ENCODE measurements at places on chromosomes 2 and 18.

- no peak for DNase-seq
Measured at GRCh38 chr2:27159271-27159670, 10.5 kb downstream of the TCF23 start.

- no peak for DNase-seq
Measured at GRCh38 chr2:82780050-82780449, 1679.0 kb downstream of the SUCLG1 start.

DNA sequence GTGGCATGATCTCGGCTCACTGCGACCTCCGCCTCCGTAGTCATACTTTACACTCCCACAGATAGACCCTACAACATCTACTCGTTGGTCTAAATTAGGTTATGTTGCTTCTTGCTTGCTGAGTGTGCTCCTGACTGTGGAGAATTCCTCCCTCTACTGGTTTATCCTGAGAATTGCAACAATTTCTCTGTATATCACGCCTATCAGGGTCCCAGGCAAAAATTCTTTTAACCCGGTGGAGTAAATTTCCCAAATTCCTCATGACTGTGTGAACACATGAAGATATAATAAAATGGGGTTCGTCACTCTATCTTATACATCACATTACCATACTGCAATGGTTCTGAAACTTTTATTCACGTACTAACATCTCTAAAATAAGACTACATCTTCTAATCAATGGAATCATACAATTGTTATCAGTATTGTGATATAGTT lies 156.7 kb downstream of the EVA1A start:
- DNase-seq = peak; percentile 89

DNA sequence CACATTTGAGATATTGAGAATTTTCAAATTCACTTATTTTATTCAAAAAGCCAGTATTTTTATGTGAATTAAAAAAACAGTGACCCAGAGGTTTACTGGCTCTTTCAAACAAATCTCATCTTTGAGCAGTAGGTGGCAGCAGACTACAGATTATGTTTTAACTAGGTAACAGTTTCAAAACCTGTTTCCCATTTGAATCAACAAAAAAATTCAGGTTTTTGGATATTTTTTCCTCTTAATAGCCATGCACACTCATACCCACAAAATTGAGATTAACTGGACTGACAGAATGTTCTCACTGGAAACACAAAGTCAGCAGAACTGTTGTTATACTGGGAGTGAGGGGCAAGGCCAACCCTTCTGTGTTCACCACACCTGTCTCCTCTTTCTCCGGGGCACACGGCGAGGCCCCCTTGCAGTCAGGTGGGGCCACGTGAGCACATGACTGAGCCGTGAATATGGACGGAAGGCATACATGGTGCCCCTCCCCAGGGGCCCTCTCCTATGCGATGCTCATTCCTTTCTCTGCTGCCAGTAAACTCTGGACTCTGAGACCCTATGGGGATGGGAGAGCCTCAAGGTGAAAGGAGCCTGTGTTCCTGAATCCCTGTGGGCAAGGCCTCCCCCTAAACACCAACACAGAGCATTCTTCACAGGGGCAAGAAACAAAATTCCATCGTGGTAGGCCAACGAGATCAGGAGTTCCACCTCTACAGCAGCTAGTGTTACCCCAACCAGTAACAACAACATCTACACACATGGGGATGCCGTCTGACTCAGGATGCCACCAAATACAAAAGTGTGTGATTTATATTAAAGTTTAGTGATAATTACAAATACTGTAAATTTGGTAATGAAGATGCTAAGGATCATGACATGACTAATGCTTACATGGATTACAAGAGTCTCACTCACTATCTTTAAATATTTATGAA lies 80.4 kb downstream of the LPIN2 start:
- peak; percentile 91 for DNase-seq

- no peak for DNase-seq
Measured at GRCh38 chr18:45658756-45659155, 43.5 kb downstream of the SLC14A2 start.

GRCh38 chr18:56248610-56249235 lies 389.7 kb downstream of the TXNL1 start:
- DNase-seq = peak; percentile 40

DNA sequence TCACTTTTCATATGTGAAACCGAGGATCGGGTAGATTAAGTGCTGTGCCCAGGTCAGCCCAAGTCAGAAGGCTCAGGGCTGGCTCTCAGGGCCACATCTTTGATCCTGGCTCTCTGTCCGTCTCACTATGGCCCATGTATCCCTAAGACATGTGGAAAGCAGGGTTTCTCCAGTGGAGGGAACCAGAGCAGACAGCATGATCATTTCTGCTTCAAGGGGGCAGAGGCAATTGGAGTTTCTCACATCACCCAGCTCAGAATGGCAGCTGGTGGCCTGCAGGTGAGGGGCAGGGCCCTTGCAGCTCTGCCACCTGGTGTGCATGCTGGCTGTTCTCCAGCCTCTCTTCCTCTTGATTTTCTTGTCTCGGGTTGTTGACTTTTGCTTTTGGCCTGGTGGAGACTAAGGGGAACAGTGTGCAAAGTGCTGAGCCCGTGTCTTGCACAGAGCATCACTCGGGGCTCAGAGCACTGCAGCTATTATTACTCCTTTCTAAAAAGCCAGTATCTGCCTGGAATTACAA lies 27.0 kb downstream of the LDLRAD4 start:
- peak; percentile 42 for DNase-seq

DNA sequence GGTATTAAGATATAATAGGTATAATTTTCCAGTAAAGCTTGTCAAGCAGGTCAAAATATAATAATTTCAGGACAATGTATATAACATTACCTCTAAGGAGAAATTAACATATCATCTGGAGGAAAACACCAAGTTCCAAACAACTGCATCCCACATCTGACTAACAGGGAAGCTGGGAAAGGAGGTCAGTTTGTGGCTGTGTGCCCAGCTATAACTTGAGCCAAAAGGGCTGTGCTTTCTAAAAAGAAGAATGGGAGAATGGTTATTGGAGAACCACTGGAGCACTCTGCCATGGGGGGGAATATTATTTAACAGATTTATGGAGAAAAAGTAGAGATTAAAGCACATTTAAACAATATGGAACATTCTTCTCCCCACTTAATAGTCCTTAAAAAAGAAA lies 390.6 kb upstream of the PKDCC start:
- no peak for DNase-seq

GRCh38 chr18:60975420-60975819 lies 357.8 kb upstream of the CDH20 start:
- DNase-seq = no peak

- no peak for DNase-seq
Measured at GRCh38 chr2:141736466-141736865, 394.4 kb downstream of the LRP1B start.

GRCh38 chr18:26159353-26159752 lies 25.7 kb downstream of the PSMA8 start:
- peak; percentile 51 for DNase-seq

DNA sequence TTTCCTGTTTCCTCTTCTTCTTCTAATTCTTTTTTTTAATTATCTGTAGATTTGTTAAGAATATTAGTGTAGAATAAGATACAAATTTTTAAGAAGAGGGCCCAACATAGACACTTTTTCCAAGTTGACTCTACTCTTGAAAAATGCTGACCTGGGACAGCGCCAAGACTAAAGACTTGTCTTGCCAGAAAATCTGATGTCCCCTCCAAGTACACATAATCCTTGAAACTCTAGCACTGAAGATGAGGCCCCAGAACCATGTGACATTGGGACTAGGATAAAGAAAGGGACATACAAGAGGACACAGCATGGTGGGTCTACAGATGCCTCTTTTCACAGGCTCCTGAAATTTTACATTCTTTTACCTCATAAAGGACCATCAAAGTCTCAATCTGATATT lies 271.6 kb upstream of the SESTD1 start:
- no peak for DNase-seq

DNA sequence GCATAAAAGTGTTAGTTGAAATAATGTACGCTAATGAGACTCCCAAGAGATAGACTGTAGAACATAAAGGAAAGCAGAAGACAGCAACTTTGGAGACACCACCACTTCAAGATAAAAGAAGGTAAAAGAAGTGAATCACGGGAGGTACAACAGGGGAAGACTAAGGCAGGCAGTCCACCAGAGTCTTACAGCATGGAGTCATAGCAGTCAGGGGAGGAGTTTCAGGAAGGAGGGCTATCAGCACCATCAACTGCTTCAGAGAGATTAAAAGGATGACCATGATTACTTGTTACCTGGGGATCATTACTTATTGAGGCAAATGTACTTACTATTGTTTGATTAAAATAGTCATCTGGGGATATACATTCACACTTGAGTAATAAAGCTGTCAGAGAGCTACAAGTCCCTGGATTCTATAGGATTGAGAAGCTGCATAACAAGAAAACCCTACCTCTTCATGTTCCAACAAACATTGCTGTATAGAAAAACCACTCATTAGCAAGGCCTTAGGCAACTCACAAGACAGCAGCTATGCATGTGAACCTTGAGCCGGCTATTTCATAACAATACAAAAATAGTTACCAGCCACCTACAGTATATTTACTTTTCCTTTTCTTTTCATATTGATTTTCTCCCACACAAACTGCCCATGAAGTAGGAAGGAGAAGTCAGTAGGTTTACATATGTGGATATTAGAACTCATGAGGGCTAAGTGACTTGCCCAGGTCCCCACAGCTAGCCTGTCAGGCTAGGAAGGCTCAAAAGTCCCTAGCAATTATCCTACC lies 101.7 kb downstream of the PDE11A start:
- DNase-seq = no peak

DNA sequence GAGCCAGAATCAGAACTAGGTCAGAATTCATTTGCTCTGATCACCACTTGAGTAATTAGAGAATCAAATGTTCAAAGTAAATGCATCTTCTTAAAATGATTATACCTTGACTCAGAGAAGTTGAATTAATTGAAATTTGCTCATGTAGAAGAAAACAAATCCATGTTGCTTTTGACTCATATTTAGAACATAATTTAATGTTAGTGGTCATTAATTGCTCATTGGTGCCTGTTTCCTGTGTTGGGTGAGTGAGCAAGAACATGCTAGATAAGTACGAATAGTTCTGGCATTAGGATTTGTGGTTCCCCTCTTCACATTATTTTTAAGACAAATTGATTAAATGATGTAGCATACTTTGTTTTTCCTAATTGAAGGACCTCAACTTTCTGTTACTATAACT lies 19.0 kb downstream of the ACVR2A start:
- no peak for DNase-seq

DNA sequence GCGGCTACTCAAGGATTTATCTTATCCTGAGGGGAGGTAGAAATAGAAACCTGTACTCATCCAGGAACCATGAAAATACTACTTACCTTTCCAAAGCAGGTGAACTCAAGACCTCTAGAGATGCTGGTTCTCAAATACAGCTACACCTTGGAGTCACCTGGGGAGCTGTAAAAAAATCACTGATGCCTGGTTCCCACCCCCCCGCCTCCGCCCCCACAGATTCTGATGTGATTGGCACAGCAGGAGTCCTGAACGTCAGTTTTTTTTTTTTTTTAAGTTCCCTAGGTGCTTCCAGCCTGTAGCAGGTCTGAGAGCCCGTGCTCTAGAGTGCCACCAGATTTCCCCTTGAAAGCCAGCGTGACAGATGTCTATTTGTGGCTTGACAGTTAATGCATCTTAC lies 113.6 kb downstream of the MRO start:
- no peak for DNase-seq

DNA sequence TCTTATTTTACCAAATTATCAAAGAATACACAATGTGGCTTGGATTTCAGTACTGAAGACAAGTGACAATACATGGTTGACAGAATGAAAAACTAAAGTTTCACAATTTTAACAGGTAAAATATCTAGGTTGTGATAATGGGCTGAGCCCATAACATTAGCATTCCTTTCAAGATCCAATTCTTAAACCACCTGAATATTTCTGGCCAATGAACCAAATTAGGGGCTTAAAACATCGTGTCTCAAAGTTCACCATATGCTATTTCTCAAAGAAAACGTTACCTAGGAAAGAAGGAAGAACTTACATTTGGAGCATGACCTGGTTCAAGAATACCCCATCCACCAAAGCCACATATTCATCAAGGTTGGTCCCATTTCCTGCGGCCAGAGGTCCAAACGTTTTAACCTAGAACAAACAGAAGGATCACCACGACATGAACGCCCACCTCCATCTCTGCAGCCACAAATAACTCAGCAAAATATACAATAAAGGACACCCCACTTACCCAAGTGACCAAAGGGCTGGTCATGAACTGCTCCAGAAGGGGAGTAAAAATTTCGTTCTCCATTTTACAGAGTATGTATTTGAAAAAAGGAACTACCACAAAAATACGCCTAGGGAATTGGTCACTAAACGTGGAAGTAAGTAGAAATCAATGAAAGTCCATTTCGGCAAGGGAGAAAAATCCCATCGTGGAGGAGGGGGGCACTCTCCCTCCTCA lies 984 bp downstream of the CCDC88A start:
- peak; percentile 66 for DNase-seq

DNA sequence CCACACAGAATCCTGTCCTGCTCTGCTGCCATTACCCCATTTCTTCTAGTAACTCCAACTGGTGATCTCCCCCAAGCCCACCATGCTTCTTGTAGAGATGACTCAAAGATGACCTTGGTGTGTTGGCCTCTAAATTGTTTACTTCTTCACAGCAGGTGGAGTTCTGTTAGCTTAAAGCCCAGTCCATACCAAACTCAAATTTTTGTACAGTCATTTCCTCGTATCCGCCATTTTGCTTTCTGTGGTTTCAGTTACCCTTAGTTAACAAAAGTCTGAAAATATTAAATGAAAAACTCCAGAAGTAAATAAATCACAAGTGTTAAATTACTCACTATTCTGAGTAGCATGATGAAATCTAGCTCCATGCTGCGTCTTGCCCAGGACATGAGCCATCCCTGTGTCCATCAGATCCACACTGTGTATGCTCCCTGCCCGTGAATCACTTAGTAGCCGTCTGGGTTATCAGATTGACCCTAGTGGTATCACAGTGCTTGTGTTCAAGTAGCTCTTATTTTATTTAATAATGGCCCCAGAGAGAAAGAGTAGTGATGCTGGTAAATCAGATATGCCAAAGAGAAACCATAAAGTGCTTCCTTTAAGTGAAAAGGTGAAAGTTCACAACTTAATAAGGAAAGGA lies 133.3 kb upstream of the NOL4 start:
- DNase-seq = no peak

DNA sequence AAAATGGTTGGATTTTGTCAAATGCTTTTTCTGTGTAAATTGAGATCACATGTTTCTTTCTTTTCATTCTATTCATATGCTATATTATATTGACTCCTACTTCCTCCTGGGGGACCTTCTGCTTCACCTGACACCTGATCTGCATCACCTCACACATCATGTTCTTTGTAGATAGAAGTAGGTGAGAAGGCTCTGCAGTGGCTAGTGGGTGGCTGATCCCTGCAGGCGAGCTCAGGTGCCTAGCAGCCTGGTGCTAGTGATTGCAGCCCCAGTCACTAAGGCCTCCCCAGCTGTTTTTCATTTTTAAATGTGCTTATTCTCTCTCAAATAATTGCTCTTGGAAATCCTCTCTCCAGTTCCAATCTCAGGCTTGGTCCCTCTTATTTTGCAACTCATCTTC lies 33.6 kb downstream of the MC4R start:
- no peak for DNase-seq

- no peak for DNase-seq
Measured at GRCh38 chr2:47675196-47675825, 107.6 kb upstream of the MSH6 start.

Measured in Karpas-422 (cell line).